ENCODE measurements at places on chromosomes 4 and X.

DNA sequence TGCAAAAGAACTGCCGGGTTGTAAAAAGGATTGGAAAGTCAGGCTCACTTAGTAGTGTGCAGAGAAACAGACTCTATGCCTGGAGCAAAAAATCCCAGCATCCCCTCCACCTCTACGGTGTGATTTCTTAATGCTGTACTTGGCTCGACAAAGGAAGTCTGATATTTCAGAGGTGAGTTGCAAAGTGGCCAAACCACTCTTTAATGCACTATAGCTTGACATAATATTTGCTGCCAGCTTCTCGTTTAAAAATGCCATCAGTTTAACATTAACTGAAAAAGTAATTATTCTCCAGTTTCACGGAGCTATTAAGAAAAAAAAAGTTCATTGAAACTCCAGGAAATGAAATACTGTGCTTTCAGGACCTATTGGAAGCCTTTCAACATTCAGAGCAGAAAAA lies 448.3 kb upstream of the ZFP42 start:
- DNase-seq: no peak

- DNase-seq: no peak
Observed at GRCh38 chr4:104093247-104093646, 373.5 kb upstream of the TACR3 start.

DNA sequence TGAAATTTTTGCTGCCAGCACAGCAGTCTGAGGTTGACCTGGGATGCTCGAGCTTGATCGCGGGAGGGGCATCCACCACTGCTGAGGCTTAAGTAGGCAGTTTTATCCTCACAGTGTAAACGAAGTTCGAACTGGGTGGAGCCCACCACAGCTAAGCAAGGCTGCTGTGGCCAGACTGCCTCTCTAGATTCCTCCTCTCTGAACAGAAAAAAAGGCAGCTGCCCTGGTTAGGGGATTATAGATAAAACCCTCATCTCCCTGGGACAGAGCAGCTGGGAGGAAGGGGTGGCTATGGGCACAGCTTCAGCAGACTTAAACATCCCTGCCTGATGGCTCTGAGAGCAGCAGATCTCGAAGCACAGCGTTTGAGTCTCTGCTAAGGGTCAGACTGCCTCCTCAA lies 314.6 kb downstream of the STPG2 start:
- DNase-seq: no peak

GRCh38 chr4:110197529-110198042 lies 829 bp downstream of the ELOVL6 start:
- no peak for DNase-seq

GRCh38 chr4:957231-957580 lies 16.2 kb downstream of the DGKQ start:
- no peak for DNase-seq

DNA sequence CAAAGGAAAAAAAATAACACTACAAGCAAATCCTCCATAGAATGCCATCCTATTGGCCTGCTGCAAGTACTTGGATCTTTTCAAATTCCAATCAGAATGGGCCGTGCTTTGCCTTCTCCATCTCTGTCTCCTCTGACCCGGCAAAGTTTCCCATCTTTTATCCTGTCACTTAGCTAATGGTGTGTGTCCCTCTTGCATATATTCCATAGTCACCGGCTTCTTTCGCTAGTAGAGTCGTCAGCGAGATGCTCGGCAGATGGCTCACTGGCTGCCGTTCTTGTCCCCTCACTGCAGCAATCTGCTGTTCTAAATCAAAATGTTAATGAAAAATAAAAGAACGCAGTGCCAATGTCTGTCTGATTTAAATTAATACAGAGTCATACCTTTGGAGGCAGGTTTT lies 22.1 kb downstream of the GRIA3 start:
- no peak for DNase-seq

GRCh38 chr4:52195869-52196268 lies 144.8 kb downstream of the SPATA18 start:
- no peak for DNase-seq

All from activated CD4-positive, CD25-positive, alpha-beta regulatory T cell (primary cell).